ENCODE measurements at places on chromosomes 4 and X.

DNA sequence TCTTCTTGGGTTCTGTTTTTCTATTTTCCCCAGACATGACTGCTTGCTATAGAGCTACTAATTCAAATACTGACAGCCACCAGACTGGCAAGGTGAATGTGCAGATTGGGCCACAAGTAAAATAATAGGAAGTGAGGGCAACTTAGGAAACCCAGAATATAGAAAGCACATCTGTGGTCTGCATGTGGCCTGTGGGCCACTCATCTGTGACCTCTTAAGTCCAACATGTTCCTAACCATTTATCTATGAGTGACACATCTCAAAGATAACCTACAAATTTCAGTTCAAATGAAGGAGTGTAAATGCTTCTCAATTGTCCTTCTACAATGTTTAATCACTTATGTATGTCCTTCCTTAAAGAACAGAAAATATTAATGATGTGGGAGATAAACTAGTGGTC, 128.9 kb downstream of the REELD1 start:
- DNase-seq = no peak

DNA sequence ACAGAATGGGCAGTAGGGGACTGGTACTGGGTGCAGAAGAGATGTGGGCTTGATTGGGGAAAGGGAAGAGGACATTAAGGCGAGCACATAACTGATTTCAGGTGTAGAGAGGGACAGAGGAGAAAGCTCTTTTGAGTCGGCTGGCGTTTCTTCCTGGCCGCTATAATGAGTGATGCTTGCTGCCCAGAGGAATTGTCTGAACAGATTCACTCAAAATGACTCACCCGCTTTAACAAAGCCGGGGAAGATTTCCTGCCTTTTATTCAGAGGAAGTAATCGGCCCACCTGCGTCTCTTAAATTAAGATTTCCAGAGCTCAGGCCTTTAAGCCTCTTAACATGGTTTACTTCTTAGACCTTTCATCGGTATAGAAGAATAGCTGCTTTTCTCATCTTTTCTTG, 102.1 kb upstream of the AP1S2 start:
- DNase-seq = peak; percentile 15

DNA sequence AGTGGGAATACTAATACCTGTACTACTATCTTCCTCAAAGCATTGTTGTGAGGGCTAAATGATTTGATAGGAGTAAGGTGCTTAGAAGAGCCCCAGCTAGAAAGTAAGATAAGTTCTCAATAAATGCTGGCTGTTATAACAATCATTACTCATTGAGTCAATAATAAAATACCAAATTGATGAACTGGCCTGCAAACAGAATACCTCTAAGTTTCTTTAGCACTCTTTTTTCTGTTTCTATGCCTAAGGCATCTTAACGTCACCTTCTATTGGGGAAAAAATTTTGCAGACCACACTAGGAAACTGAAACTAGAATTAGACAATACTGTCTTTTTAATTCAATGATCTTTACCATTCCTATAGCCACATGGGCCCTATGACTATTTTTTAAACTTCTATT, 1.2 kb downstream of the CLTRN start:
- DNase-seq = no peak

DNA sequence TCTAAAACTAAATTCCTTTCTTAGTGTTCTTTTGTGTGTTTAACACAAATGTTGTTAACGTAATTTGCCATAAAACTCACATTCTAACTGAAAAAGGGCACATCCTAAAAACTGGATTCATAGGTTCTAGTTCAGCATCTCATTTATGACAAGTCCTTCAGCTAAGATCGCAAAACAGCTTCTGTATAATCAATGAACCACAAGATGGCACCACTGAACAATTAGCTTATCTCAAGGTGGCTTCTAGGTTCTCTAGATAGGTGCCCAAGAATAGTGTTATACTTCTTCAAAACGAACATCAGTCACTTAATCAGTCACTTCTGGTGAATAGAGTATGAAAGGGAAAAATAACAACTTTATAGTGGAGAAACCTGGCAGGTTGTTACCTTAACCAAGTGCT, 54.3 kb downstream of the NRK start:
- DNase-seq = peak; percentile 2

- no peak for DNase-seq
Measured at GRCh38 chr4:17534705-17535104, 19.7 kb downstream of the CLRN2 start.

- DNase-seq = no peak
Measured at GRCh38 chrX:131359611-131360010, 70.5 kb upstream of the IGSF1 start.

DNA sequence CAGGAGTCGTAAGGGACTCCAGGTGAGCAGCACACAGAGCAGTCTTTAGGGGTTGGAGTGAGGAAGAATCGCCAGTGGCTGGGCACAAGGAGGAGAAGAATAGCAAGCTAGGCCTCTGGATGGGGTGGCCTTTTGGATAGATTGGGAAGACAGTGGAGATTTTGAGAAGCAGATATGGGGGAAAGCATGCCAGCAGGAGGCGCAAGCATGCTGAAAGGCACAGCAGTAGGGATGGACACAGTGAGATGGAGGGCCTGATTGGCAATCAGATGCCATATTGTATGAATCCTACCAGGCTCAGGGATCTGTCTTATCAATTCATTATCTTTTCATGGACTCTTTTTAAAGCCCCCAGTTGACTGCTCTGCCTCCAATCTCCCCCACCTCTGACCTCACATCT, 60.4 kb upstream of the MAGEA4 start:
- DNase-seq = no peak

DNA sequence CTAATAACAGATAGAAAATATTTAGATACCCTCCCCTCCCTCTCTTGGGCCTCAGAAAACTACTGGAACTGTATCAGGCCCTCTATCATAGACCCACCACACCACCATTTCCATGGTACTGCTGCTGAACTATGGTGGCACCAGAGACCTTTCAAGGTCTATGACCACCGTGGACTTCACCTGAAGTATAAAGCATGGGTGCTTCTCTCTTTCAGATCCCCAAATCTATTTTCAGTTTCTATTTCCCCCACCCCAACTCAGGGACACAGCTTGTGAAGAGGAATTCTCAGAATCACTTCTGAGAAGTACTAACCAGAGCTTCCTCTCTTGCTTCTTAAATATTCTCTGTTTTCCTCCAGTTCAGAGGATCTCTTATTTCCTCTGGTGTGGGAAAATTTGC, 840.8 kb upstream of the HTR2C start:
- DNase-seq = no peak

DNA sequence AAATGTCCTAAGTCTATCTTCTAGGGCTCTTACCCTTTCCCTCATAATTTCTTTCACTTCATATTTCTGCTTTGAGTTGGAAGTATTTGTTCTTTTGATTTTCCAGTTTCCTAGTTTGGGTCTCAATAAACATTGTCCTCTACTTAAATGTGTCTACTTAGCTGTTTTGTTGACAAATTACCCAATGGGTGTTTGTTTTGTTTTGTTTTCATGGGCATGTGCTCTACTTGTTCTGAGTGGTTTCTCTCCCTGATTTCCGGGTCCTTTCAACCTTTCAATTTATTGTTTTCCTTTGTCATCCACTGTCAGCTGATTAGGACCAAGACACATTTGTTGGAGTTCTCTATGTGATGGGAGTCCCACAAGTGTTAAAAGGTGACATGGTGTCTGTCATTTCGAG, 1181.4 kb downstream of the RPA4 start:
- DNase-seq = no peak

DNA sequence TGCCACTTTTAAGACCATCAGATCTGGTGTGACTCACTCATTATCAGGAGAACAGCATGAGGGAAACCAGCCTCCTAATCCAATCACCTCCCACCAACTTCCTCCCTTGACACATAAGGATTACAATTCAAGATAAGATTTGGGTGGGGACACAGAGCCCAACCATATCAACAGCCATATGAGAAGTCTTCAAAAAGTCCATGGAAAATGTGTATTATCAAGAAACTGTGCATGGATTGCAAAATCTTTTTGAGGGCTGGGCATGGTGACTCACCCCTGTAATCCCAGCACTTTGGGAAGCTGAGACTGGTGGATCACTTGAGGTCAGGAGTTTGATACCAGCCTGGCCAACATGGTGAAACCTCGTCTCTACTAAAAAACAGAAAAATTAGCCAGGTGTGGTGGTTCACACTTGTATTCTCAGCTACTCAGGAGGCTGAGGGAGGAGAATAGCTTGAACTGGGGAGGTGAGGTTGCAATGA, 17.8 kb upstream of the RPL39 start:
- DNase-seq = no peak

DNA sequence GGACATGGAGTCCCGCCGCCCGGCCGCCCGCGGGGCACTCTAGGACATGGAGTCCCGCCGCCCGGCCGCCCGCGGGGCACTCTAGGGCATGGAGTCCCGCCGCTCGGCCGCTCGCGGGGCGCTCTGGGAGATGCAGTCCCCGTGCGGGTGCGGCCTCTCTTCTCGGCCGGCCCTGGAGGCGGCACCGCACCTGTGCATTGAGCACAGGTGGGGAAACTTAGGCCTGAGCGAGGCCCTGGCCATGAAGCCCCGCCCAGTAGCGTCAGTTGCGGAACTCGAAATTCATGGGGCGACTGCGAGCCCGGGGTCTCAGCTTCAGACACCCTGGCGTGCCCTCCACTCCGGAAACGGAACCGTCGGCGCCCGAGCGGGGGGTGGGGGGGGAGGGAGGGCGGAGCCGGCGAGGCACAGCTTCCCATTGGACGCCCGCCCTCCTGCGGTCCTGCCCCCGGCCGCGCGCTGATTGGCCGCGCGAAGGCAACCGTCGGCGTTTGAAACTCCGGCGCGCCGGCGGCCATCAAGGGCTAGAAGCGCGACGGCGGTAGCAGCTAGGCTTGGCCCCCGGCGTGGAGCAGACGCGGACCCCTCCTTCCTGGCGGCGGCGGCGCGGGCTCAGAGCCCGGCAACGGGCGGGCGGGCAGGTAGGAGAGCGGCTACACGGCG, at the start of the genes TACC3 and TMEM129:
Gene TACC3 (plus strand): TSS at position 519 of the 663 bp plus-strand sequence. CDS start 1,901 bp downstream, outside the sequence.
Gene TMEM129 (minus strand): TSS at position 321 of the 663 bp plus-strand sequence. CDS start 486 bp downstream, outside the sequence.
- DNase-seq = peak; percentile 93

- DNase-seq = no peak
Measured at GRCh38 chrX:27057883-27058282, 405.3 kb downstream of the PPP4R3C start.

GRCh38 chr4:163688856-163689255, 194.4 kb downstream of the TMA16 start:
- no peak for DNase-seq

DNA sequence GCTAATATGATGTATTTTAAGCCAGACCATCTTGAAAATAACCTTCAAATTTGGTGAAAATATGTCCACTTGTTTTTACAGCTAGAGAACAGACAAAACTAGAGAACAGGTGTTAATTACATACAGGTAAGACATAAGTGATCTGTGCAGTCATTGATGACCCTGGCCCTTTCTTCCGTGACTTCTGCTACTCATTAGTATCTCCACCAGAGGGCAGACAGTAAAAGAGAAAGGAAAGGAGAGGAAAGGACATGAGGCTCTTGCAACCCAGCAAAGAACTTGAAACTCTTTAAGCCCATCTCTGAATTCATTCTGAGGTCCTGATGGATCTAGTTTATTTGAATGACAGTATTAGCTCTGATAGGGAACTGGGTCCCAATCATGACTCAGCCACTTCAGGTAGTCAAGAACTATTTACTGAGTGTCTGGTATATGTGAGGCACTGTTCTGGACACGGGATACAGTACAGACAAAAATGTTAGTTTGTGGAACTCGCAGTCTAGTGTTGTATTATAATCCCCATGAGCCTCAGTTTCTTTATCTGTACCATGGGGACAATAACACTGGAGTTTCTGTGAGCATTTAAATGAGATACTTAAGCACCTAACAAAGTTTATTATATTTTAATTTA, 121.0 kb upstream of the TEX13D start:
- peak; percentile 41 for DNase-seq

DNA sequence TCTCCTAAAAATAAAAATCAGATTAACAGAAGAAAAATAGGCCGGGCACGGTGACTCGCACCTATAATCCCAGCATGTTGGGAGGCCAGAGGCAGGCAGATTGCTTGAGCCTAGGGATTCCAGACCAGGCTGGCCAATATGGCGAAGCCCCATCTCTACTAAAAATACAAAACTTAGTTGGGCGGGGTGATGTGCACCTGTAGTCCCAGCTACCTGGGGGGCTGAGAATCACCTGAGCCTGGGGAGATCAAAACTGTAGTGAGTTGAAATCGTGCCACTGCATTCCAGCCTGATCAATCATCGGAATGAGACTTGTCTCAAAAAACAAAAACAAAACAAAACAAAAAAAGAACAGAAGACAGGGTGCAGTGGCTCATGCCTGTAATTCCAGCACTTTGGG, 32.8 kb upstream of the NOCT start:
- no peak for DNase-seq

DNA sequence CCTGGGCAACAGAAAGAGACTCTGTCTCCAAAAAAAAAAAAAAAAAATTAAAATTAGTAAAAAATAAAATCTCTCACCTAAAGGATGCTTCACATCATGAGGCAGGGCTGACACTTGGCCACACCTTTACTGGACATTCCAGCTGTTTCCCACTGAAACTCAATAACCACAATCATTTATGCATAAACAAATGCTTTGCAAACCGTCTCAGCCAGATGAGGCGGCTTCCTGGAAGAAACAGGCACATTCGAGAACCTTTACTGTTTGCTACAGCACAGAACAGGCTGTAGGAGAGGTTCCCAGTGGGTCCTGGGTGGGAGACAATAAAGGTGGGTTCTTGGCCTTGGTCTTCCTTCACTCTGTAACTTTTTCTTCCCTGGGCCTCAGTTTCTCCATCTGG, 10.9 kb upstream of the TBC1D14 start:
- no peak for DNase-seq

DNA sequence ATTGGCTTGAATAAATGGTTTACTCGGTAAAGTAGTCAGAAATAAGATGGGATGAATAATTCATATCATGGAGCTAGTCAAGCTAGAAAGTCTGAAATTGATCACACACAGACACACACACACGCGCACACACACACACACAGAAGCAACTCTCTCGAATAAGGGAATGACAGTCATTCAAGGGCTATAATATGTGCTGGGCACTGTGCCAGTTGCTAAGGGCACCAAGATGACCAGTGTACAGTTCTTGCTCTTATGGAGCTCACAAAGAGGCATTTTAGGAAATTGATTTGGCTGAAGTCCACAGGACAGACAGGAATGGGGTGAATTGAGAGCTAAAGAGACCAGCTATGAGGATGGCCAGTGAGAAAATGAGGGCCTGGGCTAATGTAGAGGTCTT, 34.2 kb upstream of the SH3D19 start:
- no peak for DNase-seq

All from fibroblast of skin of right biceps (primary cell).